K562 (cell line): ENCODE measurements at places on chromosomes 4 and X.

DNA sequence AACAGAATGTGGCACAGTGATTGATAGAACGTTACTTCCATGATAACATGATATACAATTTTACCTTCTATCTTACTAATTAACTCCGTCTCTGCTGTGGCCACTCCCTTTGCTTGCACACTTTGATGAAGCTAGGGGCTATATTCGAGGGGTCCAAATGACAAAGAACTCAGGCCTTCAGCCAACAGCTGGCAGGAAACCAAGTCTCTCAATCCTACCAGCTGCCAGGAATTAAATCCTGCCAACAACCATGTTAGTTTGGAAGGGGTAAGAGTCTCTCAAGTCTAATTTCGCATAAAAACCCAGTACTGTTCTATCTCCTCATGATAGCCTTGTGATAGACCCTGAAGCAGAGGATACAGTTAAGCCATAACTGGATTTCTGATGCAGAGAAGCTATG is 1122.9 kb upstream of the PCDH10 start:
- DNase-seq, result no peak

DNA sequence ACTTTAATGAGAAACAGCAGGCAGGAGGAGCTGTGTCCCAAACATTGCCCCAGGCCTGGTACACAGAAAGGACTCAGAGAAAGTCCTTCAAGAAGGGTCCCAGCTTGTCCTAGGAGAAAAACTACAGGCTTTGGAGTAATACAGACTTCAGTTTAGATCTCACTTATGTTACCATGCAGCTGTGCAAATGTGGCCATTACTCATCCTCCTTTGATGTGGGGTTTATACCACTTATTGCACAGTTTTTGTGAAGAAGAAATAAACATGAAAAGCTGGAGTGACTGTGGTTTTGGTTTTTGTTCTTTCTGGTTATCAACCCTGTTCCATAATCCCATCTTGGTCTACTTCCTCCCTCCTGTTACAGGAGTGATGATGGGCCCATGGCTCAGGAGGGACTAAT is 8.1 kb upstream of the CYTL1 start:
- DNase-seq, result no peak

DNA sequence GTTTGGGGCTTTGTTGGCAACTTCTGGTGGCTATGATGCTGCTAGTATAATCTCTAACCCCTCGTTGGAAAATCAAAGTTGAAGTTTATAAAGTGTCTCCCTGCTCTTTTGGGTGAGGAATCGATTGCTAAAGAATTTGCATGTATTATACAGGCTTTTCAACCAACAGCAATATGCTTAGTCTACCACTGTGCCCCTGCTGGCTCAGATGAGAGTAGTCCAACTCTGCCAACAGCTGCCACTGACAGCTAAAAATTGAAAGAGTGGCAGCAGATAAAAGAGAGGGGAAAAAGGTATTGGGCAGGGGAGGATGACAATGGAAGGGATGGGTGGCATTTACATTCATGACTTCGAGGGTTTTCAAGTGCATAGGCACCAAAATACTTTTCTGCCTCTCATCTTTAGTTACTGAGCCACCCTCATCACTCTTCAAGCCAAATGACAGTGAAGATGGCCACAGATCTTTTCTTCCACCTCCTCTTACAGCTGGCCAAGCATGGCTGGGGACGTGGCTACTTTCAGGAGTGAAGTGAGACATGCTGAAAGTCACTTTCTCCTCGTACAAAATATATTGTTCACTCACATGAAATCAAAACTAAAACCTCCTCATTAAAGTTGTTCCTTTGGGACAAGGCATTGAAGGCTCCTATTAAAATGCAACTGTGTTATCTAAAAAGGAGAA is 2.7 kb upstream of the GRIA3 start:
- DNase-seq, result no peak

GRCh38 chrX:53421125-53421524 is 1.3 kb downstream of the SMC1A start:
- DNase-seq, result no peak

DNA sequence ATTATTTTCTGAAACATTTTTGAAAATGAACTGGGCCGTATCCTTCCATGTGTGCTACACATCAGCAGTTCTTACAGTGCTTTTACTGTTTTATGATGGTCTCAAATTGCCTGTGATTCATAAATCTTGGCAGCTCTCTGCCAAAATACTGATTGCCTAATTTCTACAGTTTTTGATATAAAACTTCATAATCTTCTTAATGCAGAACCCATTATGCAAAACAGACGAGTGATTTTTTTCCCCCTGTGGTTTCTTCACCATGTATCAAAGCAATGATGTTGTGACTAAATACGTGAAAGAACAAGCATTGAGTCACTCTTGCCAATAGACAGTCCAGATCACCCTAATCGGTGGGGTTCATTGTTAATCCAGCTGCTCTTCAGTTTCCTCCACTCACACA is 156.4 kb upstream of the WDR1 start:
- no peak for DNase-seq

GRCh38 chrX:112851161-112851779 is 10.6 kb upstream of the AMOT start:
- DNase-seq, result no peak

- no peak for DNase-seq
These were observed 52.0 kb downstream of the ENOPH1 start for GRCh38 chr4:82482387-82482786.
